HepG2 (cell line): ENCODE measurements at places on chromosomes 3 and 15.

- DNase-seq, result peak; percentile 60
Observed at GRCh38 chr3:128307029-128307633, 153.8 kb downstream of the EEFSEC start.

DNA sequence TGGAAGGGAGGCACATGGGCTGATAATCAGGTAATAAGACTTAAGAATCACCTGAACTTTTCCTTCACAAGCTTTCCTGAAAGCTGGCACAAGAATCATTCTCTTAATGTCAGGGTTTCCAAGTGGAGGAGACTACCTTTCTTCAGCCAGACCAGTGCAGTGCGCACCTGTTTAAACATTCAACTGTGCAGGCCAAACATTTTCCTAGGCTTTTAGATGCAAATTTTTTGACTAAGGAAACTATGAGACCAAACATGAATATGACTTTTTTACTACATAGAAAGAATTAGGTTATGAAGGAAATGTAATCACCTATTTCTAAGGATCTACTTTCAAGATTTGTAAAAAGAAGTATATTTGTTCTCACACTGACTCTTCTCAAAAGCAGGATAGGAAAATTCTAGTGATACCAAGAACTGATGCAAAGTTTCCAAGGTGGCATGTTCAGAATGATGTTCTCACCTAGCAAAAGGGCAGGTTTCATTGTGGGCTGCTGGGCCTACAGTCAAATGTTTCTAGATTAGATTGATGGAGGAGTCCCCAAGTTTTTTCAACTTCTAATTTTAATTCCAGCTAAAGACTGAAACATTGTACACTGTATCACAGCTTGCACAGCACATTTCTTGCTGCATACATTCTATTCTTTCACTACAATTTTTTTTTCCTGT lies 339.1 kb downstream of the TIGIT start:
- DNase-seq, result no peak

- no peak for DNase-seq
Observed at GRCh38 chr3:56375654-56376053, 92.6 kb downstream of the ERC2 start.

- no peak for DNase-seq
Observed at GRCh38 chr3:13681931-13682330, 133.0 kb downstream of the FBLN2 start.

DNA sequence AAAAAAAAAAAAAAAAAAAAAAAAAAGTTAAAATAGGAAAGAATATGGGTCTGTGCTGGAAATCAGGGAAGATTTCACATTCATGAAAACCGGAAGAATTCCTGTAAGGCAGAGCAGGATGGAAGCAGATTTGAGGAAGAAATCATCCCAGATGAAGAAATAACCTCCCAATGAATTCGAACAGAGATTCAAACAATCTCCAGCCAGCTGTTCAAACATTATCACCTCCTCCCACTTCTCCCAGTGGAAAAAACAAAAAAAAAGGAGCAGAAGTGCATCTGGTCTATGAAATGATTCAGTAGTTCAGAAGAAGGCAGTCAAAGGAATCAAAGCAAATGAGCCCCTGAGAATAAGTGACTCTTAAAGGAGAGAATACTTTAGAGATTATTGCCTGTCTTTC lies 33.1 kb downstream of the CP start:
- DNase-seq, result no peak

DNA sequence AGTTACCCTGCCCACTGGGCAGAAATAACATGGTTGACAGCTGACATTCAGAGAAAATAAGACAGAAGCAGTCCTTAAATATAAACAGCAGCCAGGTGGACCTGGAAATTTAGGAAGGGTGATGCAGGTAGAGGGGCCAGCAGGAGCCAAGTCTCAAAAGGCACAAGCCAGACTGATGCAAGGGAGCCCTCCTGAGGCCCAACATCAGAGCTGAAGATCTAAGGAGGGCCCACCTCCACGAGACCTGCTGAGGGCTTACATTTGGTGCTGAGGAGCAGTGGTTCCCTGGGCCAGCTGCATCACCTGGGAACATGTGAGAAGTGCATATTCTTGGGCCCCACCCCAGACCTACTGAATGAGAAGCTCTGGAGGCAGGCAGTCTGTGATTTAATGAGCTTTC lies 105.5 kb upstream of the TRIM42 start:
- DNase-seq, result no peak

DNA sequence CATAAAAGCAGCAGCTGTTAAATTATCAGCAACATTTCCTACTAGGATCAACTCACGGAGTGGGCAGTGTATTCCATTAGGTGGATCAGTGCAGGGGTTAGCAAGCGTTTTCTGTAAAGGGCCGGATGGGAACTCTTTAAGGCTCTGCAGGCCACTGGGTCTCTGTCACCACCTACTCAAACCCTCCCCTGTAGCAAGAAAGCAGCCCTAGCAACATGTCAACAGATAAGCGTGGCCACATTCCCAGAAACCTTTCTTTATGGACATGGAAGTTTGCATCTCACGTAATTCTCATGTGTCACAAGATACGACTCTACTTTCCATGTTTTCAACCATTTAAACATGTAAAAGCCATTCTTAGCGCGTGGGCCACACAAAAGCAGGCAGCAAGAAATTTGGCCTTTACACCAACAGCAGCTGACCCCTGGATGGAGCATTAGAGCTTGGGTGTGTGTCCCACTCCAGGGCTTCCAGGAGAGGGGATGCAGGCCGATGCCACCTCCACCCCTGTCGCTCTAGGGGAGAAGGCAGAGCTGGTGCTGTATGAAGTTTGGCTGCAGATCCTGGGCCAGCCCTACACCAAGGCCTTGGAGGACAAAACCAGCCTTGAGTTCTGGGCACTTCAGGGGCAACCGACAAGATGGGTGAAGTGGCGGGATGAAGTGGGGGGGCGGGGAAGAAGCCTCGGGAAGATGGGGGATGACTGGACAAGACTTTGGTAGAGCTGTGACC lies 48.2 kb upstream of the CSPG4 start:
- DNase-seq, result no peak

DNA sequence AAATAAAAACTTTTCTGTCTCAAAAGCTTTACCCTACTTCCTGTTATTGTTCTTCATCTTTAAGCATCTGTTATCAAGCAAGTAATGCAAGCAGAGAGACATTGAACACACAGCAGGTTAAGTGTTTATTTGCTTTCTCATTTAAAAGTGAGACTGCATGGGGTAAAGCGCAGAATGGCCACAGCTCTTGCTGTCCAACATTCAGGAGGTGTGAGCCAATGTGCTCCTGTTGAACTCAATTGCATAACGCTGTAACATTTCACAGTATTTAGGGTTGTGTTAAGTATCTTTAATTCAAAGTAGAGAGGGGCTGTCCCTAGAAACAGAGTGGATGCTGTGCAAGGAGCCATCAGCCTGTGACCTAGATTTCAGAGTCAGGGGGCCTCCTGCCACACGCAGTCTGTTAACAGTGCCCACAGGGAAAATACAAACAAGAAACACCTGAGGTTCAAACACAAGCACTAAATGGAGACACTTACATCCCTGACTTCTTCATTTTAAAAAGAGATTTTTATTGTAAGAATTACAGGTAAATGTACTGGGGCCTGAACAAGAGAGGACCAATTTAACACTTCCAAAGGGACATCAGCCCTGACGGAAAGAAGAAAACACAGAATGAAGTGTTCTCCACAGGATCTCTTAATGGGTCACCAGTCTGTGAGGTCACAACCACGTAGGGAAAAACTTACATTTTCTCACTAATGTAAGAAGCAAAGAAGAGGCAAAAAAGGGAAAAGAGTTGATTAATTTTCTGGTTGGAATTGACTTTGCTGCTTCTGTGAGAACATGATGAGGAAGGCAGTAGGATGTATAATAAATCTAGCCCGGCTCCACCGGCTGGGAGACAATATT lies 815.1 kb downstream of the VGLL3 start:
- no peak for DNase-seq

DNA sequence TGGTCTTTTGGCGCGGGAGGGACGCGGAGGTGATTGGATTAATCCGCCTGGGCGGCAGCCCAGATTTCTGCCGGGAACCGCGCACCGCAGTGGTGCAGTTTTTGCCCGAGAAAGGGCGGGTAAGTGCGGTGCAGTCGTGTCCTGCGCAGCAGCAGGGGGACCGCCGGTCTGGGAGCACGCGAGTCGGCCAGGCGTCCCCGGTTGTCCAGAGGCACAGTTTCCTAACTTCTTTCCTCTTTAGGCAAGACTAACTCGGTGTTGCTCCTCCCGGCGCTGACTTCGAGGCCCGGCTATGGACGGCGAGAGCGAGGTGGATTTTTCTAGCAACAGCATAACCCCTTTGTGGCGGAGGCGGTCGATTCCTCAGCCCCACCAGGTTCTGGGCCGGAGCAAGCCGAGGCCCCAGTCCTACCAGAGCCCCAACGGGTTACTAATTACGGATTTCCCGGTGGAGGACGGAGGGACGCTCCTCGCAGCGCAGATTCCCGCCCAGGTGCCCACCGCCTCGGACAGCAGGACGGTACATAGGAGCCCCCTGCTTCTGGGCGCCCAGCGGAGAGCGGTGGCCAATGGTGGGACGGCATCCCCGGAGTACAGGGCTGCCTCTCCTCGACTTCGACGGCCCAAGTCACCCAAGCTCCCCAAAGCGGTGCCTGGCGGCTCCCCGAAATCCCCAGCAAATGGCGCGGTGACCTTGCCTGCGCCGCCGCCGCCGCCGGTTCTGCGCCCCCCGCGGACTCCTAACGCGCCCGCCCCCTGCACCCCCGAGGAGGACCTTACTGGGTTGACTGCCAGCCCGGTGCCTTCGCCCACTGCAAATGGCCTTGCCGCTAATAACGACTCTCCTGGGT lies 736 bp downstream of the ARHGEF26 start:
- peak; percentile 10 for DNase-seq

GRCh38 chr3:88779482-88779881 lies 327.9 kb upstream of the EPHA3 start:
- DNase-seq, result no peak

DNA sequence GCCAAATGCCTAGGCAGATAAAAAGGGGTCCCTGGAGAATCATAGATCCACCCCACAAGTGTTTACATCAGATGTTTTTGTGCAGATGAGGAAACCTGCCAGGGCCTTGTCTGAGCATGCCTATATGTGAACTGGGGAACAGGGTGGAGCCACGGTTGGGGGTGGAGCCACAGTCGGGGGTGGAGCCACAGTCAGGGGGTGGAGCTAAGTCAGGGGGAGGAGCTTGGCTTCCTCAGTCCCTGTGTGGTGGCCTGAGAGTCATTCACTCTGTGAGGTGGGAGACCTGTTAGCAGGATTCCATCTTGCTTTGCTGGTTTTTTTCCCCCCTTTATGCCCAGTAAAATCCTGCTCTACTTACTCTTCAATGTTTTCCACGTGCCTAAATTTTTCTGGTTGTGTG lies 57.8 kb upstream of the TGFBR2 start:
- DNase-seq, result no peak

DNA sequence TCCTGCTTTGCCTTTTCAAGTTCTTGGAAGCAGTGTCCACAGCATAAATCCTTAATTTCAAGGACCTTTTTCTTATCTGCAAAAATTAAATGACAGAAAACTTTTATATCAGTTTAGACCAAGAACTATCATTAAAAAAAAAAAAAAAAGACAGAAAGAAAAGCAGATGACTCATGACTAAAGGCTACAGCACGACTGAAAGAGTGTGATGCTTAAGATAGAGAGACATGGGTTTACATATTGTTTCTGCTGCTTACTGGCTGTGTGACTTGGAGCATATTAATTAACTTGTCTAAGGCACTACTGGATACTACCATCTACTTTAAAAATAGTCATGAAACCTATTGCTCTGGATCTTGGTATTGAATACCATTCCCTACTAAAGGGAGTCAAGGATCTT lies 62.3 kb downstream of the CEP152 start:
- DNase-seq, result no peak

- DNase-seq, result no peak
Observed at GRCh38 chr3:17941766-17942165, 199.3 kb upstream of the TBC1D5 start.

DNA sequence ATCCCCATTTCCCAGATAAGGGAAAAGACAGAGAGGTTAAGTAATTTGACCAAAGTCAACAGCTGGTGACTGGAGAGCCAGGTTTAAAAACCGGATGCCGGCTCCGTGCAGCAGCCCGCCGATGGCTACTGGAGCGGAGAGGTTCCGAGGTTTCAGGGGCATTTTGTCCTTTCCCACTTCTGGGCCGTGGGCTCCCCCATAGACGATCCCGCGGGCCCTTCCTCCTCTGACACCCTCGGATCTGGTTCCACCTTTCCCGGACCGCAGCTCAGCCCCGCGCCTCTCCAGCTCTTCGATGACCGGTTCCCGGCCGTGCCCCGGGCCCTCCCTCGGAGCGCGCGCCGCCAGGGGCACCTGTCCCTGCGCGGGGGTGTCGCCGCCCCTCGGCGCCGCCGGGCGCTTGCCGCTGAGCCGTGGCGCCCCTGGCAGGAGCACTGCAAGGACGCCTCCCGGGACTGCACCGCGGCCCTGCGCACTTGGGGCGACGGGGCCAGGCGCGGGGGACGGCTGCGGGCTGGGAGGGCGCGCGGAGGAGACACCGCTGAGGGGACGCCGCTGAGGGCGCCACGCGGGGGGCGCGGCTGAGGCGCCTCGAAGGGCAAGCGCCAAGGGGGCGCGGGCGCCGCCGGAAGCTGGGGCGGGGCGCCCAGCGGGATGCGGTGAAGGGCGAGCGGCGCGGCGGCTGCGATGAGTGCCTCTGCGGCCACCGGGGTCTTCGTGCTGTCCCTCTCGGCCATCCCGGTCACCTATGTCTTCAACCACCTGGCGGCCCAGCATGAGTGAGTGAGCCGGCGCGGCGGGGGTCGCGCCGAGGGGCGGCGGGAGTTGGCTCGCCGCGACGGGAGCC lies at the start of gene TM6SF1:
Gene TM6SF1 (plus strand): TSS at position 652 of the 847 bp plus-strand sequence. CDS start 36 bp downstream, at position 688.
- no peak for DNase-seq

- DNase-seq, result no peak
Observed at GRCh38 chr15:35182841-35183479, 97.9 kb upstream of the NANOGP8 start.

DNA sequence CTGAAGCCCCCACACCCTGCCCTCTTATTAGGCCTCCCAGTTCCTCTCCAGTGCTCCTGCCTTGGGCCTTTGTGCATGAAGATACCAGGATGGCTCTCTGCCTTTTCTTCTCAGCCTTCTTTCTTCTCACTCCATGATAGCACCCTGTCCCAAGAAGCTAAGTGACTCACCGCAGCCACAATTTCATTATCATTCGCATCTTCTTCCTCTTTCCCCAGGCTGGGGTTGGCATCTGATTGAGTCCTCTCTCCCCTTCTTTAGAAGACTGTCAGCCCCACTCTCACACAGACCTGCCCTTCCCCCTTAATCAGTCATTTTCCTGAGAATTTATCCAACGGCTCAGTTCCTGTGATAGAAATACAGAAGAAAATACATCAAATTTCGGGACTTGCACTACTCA lies 102.0 kb downstream of the STAC start:
- DNase-seq, result no peak

GRCh38 chr3:107685383-107685782 lies 162.6 kb downstream of the BBX start:
- DNase-seq, result no peak
